Stimulated activated CD8-positive, alpha-beta memory T cell treated with anti-CD3 and anti-CD28 coated beads, Interleukin-15, amount 100 ng/mL, for 24 hours (primary cell): ENCODE measurements at places on chromosomes 4 and X.

DNA sequence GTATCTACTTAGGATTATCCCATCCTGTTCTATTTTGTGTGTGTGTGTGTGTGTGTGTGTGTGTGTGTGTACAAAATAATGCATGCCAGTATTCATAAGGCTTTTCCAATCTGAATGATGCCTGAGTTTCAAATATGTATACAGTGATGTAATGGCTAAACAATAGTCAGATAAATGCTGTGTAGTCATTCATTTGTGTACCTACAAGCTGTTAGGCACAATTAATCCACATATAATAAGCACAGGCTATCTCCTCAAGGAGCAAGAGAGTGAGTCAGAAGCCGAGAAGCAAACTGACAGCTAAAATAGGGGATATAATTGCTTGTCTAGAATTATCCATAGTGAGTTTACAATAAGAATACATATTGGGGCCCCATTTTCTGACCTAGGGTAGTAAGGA is 15.7 kb downstream of the DMD start:
- DNase-seq: no peak

GRCh38 chr4:6548201-6548881 is 26.6 kb upstream of the MAN2B2 start:
- DNase-seq: no peak

DNA sequence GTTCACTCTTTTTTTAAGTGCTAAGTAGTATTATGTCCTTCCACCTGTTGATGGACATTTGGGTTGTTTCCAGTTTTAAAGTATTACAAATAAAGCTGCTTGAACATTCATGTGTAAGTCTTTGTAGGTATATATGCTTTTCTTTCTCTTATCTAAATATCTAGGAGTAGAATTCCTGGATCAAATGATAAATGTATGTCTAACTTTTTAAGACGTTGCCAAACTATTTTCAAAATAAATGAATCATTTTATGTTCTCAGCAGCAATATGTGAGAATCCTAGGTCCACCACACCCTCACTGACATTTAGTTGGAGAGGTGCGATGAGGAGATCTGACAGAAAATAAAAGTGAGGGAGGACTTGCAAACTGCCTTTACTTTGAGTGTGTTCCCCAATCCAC is 291.7 kb upstream of the UGT8 start:
- no peak for DNase-seq

DNA sequence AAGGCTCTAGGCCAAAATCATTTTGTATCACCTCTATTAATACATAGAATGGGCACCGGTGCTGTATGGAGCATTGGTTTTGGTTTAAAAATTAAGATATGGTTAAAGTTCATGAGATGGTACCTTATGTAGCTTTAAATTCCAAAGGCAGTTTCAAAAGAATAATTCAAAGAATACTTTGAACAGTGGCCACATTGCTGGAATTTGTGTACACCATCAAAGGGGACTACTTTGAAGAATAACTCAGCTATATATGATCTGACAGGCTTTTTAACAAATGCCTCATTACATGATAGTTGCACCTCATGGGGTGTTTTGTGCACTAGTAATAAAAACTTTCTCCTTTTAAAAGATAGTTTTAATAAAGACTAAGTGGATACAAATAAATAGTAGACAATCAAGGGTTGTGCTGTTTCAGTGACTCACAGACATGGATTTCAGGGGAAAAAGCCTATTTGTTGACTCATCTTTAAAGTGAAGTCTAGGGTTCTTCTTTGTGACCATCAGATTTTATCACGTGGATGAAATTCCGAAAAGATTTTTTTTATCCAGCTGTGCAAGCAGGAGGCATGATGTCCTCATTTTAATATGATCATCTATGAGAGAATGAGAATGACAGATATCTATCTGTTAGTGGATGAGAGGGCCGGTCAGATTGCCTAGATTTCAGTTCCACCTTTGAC is 12.8 kb downstream of the MTM1 start:
- DNase-seq: no peak

DNA sequence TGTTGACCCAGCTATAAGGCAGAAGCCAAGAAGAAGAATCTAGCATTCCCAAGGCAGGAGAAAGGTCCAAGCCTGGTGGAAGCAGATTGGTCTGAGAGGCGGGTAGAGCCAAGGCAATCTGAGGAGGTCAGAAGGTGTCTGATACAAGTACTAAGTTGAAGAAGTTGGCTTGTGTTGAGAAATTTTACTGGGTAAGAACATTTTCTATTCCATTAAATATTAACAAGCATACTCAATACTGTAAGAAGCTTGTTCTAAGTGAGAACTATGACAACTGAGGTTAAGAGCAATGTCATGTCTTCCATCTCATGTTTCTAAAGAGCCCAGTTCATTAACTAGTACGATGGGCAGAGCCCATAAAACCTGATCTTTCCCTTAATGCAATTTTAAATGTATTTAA is 75.0 kb downstream of the FAM13A start:
- no peak for DNase-seq

- DNase-seq: no peak
These were observed 626 bp upstream of the CEP135 start for GRCh38 chr4:55947912-55948725.
